ENCODE measurements at places on chromosomes 1 and 21.

DNA sequence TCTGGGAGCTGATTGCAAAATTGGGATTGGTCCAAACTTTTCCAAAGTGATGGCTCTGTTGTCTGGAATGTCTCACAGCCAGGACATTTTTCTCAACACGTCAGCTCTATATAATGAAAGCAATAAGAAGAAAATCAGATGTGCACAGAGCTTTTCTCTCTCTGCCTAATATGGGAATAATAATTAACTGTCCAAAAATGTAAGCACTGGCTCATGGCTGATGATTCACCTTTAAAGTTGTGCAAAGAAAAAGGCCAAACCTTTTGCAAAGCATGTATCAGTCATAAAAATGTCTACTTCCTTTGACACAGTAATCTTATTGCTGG is 30.4 kb downstream of the ZNF281 start:
- DNase-seq = no peak

DNA sequence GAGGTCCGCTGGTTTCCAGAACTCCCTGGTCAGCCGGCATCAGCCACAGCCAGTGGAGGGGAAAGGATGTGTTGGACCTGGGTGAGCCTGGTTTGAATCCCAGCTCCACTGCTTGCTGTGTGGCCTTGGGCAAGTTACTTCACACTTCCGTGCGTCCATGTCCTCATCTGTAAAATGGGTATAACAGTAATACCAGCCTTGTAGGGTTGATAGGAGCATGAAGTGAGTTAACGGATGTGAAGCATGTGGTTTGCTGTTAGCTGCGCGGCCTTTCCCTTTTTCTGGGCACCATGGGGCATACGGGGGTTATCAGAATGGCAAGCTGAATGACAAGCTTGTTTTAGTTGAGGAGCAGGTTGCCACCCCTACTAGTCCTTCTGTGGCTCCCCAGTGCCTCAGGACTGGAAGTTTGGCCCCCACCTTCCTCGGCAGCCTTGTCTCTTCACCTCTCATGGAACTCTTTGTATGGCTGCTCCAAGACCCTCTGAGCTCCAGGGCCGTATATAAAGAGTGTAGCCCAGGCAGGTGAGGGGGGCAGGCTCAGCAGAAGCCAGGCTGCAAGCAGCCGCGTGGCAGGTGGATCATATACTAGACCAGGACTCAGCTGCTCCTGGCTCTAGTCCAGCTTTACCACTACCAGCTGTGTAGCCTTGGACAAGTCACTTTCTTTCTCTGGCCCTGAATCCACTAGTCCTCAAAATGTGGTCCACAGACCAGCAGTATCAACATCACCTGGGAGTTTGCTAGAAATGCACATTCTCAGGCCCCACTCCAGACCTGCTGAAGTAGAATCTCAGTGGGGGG is 95.4 kb downstream of the LACTBL1 start:
- no peak for DNase-seq

GRCh38 chr1:236284291-236284721 is 2.5 kb upstream of the ERO1B start:
- no peak for DNase-seq

DNA sequence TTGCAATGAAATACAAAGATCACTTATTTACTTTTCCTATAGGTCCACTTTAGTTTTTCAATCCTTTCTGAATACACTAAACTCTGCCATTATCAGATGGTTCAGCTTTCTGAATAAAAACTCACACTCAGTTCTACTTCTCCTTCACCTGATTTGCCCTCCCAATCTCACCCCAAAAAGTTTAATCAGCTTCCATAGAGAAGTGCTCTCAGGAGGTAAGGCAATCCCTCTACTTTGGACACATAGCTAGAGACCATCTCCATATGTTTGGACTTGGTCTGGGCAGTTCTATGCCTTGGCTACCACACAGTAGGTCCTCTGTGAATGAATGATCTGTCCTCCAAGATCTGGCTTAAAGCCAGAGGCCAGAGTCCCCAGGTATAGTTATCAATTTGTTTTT is 40.9 kb downstream of the PTPN14 start:
- no peak for DNase-seq

GRCh38 chr1:159786465-159786864 is 5.7 kb downstream of the DUSP23 start:
- no peak for DNase-seq

- DNase-seq = no peak
These were observed 86.8 kb upstream of the RAB4A start for GRCh38 chr1:229184066-229184465.

DNA sequence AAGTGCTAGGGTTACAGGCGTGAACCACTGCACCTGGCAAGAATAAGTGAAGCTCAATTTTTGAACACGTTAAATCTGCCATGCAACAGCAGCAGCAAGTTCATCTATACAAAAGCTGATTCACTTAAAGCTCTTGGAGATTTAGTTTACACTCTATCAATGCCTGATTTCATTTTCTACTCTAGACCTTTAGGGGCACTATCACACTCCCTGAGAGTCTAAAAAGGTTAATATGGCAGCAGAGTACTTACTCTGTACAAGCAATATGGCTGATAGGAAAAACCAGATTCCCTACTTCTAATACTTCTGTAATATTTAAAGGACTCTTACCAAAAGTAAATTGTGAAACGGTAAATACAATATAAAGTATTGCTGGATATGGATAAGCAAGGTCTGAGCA is 4.8 kb downstream of the RBM34 start:
- DNase-seq = no peak

- DNase-seq = no peak
These were observed 12.0 kb downstream of the PPFIA4 start for GRCh38 chr1:203038217-203038741.

Data from activated T-cell treated with anti-CD3 and anti-CD28 coated beads, Interleukin-2, amount 50 U/mL, for 1 hour (primary cell).